Prostate gland (tissue), 2 donors: ENCODE measurements at places on chromosomes 3 and 15. TPM values are rescaled to one million over a fixed set of nuclear protein-coding genes. Genes with fewer than 3 reads are reported as not detected.

Gene LRTM1
- total RNA-seq: not detected

Gene C3orf85
- not detected for total RNA-seq

Gene SCAANT1
- not detected for total RNA-seq

Gene VEPH1
- 1.4 TPM for total RNA-seq

Gene TM4SF18
- 4.3 TPM for total RNA-seq

Gene GRK7
- not detected for total RNA-seq

Gene PAQR9
- not detected for total RNA-seq

Gene SST
- not detected for total RNA-seq

Gene CCR9
- not detected for total RNA-seq

Gene BTBD1
- total RNA-seq: 71.3 TPM

Gene FOXB1
- not detected for total RNA-seq

Gene LDHAL6B
- total RNA-seq: not detected

Gene OR5K2
- total RNA-seq: not detected

Gene FSTL1
- 265 TPM for total RNA-seq

Gene AGBL1
- total RNA-seq: 0.23 TPM

Gene GABRG3
- total RNA-seq: 15.6 TPM

Gene GJD2
- not detected for total RNA-seq
